ENCODE measurements at places on chromosomes 16 and 17. TPM values are rescaled to one million over a fixed set of nuclear protein-coding genes. Genes with fewer than 3 reads are reported as not detected.

The MRPL38 gene
- 64.7 TPM for total RNA-seq

The MEIOC gene
- total RNA-seq: not detected

The MPG gene
- 46.8 TPM for total RNA-seq

The SSTR5 gene
- total RNA-seq: not detected

The PLA2G10 gene
- not detected for total RNA-seq

The ALOXE3 gene
- 143 TPM for total RNA-seq

The MT1X gene
- 1,041 TPM for total RNA-seq

The HAP1 gene
- total RNA-seq: 1.8 TPM

The CXCL16 gene
- total RNA-seq: 28.1 TPM

The TP53TG3E gene
- not detected for total RNA-seq

The CD300H gene
- not detected for total RNA-seq

The AOC3 gene
- 8.2 TPM for total RNA-seq

The DUSP14 gene
- total RNA-seq: 105 TPM

The LGALS9C gene
- 0.76 TPM for total RNA-seq

The P2RX5 gene
- total RNA-seq: not detected

The NEUROD2 gene
- 0.17 TPM for total RNA-seq

The PRR29 gene
- total RNA-seq: not detected

The NTN1 gene
- total RNA-seq: 11.6 TPM

The ORC6 gene
- 1.5 TPM for total RNA-seq

The GOT2 gene
- 47.5 TPM for total RNA-seq

The TBCD gene
- total RNA-seq: 57.5 TPM

The CALB2 gene
- total RNA-seq: not detected

The ARL4D gene
- 41.4 TPM for total RNA-seq

The CLEC18A gene
- total RNA-seq: 0.12 TPM

The SYT17 gene
- total RNA-seq: 5.4 TPM

The PYCARD gene
- 114 TPM for total RNA-seq

The RNF227 gene
- 191 TPM for total RNA-seq

The KRT33A gene
- not detected for total RNA-seq

The CD300LB gene
- 0.55 TPM for total RNA-seq

The ADGRG3 gene
- 1.1 TPM for total RNA-seq

The KRT12 gene
- not detected for total RNA-seq

The MEOX1 gene
- 1.9 TPM for total RNA-seq

The KIF18B gene
- total RNA-seq: 1.9 TPM

The C1QTNF8 gene
- not detected for total RNA-seq

The KRTAP4-3 gene
- total RNA-seq: not detected

The RAC3 gene
- 8.2 TPM for total RNA-seq

The GRAP gene
- 0.95 TPM for total RNA-seq

The SPN gene
- 4.4 TPM for total RNA-seq

The SYNGR3 gene
- total RNA-seq: 0.78 TPM

The KRTAP4-6 gene
- total RNA-seq: not detected

All from lower leg skin (tissue), 4 donors.